IMR-90 (cell line): ENCODE measurements at places on chromosomes 6 and 20. TPM values are rescaled to one million over a fixed set of nuclear protein-coding genes. Genes with fewer than 3 reads are reported as not detected.

SS18L1 gene
- 8.1 and 10.6 TPM in 2 replicates for total RNA-seq

C4B gene
- total RNA-seq, result 0.54 and 0.56 TPM in 2 replicates

SLC35F1 gene
- not detected in 2 replicates for total RNA-seq

SRSF12 gene
- total RNA-seq, result 0.28 and 0.36 TPM in 2 replicates

TGM2 gene
- total RNA-seq, result 237 and 268 TPM in 2 replicates

TSHZ2 gene
- under 0.01 TPM in 1 of 2 replicates, not detected in the other for total RNA-seq

TOX2 gene
- 1.1 and 1.3 TPM in 2 replicates for total RNA-seq

RNF39 gene
- not detected in 2 replicates for total RNA-seq

MOCS3 gene
- 9.9 and 11.4 TPM in 2 replicates for total RNA-seq

MRAP2 gene
- total RNA-seq, result under 0.01 TPM in 1 of 2 replicates, not detected in the other

FERMT1 gene
- total RNA-seq, result 1.7 and 2.3 TPM in 2 replicates

LST1 gene
- not detected in 2 replicates for total RNA-seq

TPBG gene
- total RNA-seq, result 19.7 and 20.0 TPM in 2 replicates

LAMA2 gene
- total RNA-seq, result 12.5 and 13.3 TPM in 2 replicates

ARFGEF3 gene
- total RNA-seq, result under 0.01 TPM in 2 replicates

MCM9 gene
- 7.2 and 7.8 TPM in 2 replicates for total RNA-seq

EPM2A gene
- total RNA-seq, result 3.9 and 4.5 TPM in 2 replicates

FUT9 gene
- total RNA-seq, result not detected in 2 replicates

TMEM151B gene
- total RNA-seq, result not detected in 2 replicates

OR2B3 gene
- not detected in 2 replicates for total RNA-seq

HLA-A gene
- total RNA-seq, result 76.4 and 94.5 TPM in 2 replicates

WFDC13 gene
- total RNA-seq, result not detected in 2 replicates

HRH3 gene
- total RNA-seq, result not detected in 2 replicates

VWA7 gene
- under 0.01 and 0.28 TPM in 2 replicates for total RNA-seq

TCP11 gene
- 0.36 and 0.56 TPM in 2 replicates for total RNA-seq

CCN2 gene
- total RNA-seq, result 148 and 211 TPM in 2 replicates

BHLHE23 gene
- not detected in 2 replicates for total RNA-seq

SLC52A3 gene
- total RNA-seq, result not detected in 2 replicates

OTOR gene
- not detected in 2 replicates for total RNA-seq

SLPI gene
- total RNA-seq, result not detected in 2 replicates

BIRC7 gene
- not detected in 2 replicates for total RNA-seq

FKBP1C gene
- 0.56 and 0.72 TPM in 2 replicates for total RNA-seq

COL9A1 gene
- not detected in 2 replicates for total RNA-seq

CST9L gene
- total RNA-seq, result not detected in 2 replicates

SLC12A5 gene
- not detected in 2 replicates for total RNA-seq

LIME1 gene
- 0.28 and 0.36 TPM in 2 replicates for total RNA-seq

PAX1 gene
- not detected in 2 replicates for total RNA-seq

IMPG1 gene
- not detected in 2 replicates for total RNA-seq

OPRM1 gene
- total RNA-seq, result not detected in 2 replicates

FBXO30 gene
- 9.3 and 15.3 TPM in 2 replicates for total RNA-seq

BPIFB3 gene
- not detected in 2 replicates for total RNA-seq
